ENCODE measurements at places on chromosomes 1 and 21.

GRCh38 chr1:35564884-35565741, 7.5 kb downstream of the NCDN start:
- no peak for DNase-seq

- DNase-seq: no peak
Observed at GRCh38 chr1:220927442-220927841, 48.2 kb downstream of the HLX start.

DNA sequence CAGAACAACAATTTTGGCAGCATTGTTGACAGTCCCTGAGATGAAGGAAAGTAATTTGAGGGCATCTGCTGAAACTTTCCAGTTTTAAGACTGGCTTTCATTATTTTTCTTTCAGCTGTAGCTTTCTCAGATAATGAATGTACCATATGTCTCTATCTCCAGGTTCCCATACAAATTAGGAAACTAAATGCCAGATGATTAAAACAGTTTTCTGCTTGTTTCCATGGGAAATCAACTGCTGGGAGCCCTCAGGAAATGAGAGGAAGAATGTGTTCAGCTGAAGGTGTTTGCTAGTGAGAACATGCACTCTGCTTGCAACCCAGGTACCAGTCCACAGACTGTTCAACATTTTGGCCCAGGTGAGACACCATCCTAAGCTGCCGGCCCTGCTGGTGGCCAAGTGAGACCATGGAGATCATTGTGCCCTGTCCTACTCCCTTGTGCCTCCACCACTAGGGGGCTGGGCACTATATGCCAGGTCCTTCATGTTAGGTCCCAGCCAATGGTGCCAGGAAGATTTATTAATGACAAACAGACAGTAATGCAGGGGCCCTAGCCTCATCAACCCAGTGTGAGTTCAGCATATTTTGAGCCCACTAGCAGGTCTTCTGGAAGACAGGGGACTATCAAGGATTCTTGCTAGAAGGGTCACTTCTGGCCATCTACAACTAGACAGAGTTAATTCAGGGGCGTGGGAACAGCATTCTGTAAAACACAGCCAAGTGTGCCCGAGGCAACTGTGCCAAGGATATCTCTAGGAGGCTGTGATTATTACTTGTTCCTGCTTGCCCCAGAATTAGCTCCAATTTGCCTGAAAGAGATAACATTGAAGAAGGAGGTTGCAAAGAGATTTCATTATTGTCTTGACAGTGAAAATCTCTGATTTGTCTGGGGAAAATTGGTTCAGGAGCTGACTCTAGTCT, 17.0 kb upstream of the LRRC8C start:
- DNase-seq: no peak

DNA sequence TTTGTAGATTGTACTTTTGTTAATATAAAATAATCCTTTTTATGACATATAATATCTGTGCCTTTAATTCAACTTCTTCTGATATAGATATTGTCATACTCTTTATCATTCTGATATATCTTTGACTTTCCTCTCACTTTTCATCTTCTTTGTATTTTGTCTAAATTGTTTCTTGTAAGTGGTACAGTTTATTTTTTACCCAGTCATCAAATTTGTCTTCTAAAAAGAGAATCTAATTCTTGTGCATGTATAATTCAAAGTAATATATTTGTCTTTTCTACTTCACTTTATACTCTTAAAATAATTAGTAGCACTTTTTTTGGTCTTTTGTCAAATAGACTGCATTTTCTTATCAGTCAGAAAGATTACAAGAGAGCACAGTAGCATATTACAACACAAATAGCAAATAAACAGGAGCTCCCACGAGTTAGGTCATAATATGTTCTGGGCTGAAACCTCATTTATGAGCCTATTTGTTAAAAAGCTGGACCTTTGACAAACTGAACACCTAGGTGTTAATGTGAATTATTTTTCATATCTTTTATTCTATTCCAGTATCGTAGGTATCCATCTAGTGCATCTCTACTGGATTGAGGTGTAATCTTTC, 379.7 kb upstream of the B3GALT2 start:
- no peak for DNase-seq
